ENCODE measurements at places on chromosomes 1 and 21.
A peak's percentile ranks its signal among the peaks of the same experiment; 100 is the strongest.

- no peak for DNase-seq
Measured at GRCh38 chr1:96346719-96347118, 374.9 kb upstream of the PTBP2 start.

- no peak for DNase-seq
Measured at GRCh38 chr1:42463921-42464320, 835 bp downstream of the CCDC30 start.

GRCh38 chr1:209766051-209766450 is 10.2 kb downstream of the TRAF3IP3 start:
- no peak for DNase-seq

- no peak for DNase-seq
Measured at GRCh38 chr1:107389410-107390396, 248.9 kb downstream of the NTNG1 start.

DNA sequence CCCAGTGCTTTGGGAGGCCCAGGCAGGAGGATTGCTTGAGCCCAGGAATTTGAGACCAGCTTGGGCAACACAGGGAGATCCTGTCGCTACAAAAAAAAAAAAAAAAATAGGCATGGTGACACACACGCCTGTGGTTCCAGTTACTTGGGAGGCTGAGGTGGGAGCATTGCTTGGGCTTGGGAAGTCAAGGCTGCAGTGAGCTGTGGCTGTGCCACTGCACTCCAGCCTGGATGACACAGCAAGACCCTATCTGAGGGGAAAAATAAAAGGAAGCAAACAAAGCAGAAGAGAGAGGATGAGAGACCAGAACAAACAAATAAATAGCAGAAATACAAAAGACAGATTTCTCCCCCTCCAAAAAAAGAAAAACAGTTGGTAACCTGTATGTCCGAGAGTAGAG is 34.0 kb downstream of the MTF2 start:
- no peak for DNase-seq

DNA sequence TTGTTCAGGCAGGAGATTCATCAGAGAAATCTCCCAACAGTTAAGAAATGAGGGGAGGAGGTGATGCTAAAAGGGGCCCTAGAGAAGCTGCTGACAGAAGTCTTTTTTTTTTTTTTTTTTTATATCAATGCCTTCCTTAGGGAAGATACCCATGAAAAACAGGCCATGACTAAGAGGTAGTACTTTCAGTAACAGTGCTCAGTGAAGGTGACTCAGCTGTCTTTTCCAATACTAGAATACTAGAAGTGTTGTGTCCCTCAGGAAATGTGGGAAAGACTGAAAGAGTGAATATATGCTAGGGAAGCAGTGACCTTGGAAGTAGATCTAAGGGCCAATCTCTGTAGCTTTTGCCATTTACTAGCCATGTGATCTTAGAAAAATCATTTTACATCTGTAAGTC is 52.4 kb upstream of the SLFNL1 start:
- DNase-seq, result peak; percentile 85

DNA sequence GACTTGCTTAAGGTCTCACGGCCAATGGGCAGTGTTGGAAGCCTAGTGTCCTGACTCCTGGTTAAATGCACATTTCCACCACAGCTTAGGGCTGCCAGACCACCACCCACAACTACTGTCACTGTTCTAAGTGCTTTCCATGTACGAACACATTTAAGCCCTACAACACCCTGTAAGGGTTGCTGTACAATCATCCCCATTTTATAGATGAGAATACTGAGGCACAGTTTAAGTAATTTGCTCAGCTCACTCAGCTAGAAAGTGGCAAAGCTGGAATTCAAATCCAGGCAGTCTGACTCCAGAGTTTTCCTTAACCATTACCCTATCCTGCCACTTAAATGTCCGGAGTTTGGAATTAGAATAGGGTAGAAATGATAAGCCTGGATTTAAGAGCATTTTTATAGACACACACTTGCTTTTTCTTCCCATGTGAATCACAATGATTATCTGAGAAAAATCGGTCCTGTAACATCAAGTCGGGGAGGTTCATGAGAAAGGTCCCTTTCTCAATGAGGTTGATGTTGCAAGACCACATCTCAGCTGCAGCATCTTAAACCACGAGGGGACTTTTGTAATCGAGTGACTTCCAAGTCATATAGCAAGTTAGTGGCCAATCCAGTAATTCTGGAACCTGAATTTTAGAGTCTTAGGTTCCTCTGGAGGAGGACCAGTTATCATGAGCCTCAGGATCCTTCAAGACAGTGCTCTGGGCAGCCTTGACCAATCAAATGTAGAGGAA is 8.6 kb downstream of the E2F2 start:
- no peak for DNase-seq

- no peak for DNase-seq
Measured at GRCh38 chr1:47690341-47691250, 252.8 kb downstream of the FOXD2 start.

- no peak for DNase-seq
Measured at GRCh38 chr1:90831910-90832309, 114.8 kb upstream of the BARHL2 start.
